ENCODE measurements at places on chromosomes 7 and 10. TPM values are rescaled to one million over a fixed set of nuclear protein-coding genes. Genes with fewer than 3 reads are reported as not detected.

The TRIM73 gene
- total RNA-seq, result 10.1 TPM

The EPO gene
- not detected for total RNA-seq

The GGCT gene
- 34.2 TPM for total RNA-seq

The NUTM2E gene
- 0.20 TPM for total RNA-seq

The PNLIPRP2 gene
- not detected for total RNA-seq

The SFTPA2 gene
- total RNA-seq, result not detected

The DPYSL4 gene
- total RNA-seq, result 6.8 TPM

The CCDC6 gene
- 18.7 TPM for total RNA-seq

The GPR158 gene
- not detected for total RNA-seq

The CDH23 gene
- 6.0 TPM for total RNA-seq

The VIPR2 gene
- total RNA-seq, result 0.30 TPM

The RSPH10B gene
- 0.67 TPM for total RNA-seq

The OR2A5 gene
- total RNA-seq, result not detected

The UNCX gene
- total RNA-seq, result not detected

The GHRHR gene
- not detected for total RNA-seq

The INPP5A gene
- 14.4 TPM for total RNA-seq

The CALHM3 gene
- 0.20 TPM for total RNA-seq

The FRMPD2 gene
- not detected for total RNA-seq

The SPAM1 gene
- total RNA-seq, result not detected

The CCL24 gene
- not detected for total RNA-seq

The NUTM2B gene
- 1.6 TPM for total RNA-seq

The APBB1IP gene
- total RNA-seq, result 74.4 TPM

The ADRA2A gene
- total RNA-seq, result not detected

The EPC1 gene
- 51.4 TPM for total RNA-seq

The PAPOLB gene
- not detected for total RNA-seq

The MOGAT3 gene
- 0.18 TPM for total RNA-seq

The GPC2 gene
- 15.7 TPM for total RNA-seq

The PLXDC2 gene
- total RNA-seq, result not detected

The POLD2 gene
- 91.0 TPM for total RNA-seq

The TSPAN13 gene
- total RNA-seq, result 0.13 TPM

The NUDT13 gene
- total RNA-seq, result 1.3 TPM

The FEZF1 gene
- total RNA-seq, result not detected

The HABP2 gene
- total RNA-seq, result not detected

The CYP3A4 gene
- total RNA-seq, result not detected

The STN1 gene
- total RNA-seq, result 50.6 TPM

The SPDYE2B gene
- total RNA-seq, result not detected

The CHN2 gene
- total RNA-seq, result 6.3 TPM
